ENCODE measurements at places on chromosomes 7 and 10.

DNA sequence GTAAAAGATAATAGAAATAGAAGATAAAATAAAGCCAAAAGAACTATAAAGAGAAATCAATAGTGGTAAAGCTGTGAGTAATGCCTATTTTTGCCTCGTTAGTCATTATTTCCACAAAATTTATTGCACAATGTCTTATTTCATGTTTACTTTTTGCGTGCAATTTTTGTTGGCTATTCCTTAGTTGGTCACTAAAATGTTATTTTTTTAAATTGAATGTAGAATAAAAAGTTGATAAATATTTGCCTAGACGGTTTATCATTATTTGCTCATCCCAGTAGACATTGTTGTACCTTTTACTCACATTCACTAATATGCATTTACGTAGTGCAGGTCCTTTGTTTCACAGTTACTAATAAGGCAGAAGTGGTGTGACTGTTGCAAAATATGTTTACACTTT lies 227.8 kb upstream of the BMPER start:
- no peak for DNase-seq

DNA sequence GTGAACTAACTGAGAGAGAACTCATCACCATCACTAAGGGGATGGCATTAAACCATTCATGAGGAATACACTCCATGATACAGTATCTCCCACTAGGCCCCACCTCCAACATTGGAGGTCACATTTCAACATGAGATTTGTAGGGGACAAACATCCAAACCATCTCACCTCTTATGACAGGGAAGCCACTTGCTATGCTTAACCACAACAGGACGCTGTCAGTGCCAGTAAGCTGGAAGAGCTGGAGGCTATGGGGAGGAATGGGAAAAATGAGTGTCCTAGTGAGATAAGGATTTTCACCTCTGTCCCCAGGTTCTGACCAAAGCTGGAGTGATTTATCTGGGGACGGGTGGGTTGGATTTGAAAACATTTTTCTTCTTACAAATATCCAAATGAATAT lies 17.6 kb downstream of the PLCE1 start:
- DNase-seq: no peak

GRCh38 chr10:48414778-48415177 lies 108.3 kb downstream of the MAPK8 start:
- DNase-seq: no peak

- DNase-seq: no peak
These were observed 98.7 kb downstream of the CALCR start for GRCh38 chr7:93475811-93476210.

GRCh38 chr10:28157379-28157778 lies 145.5 kb downstream of the MPP7 start:
- no peak for DNase-seq

GRCh38 chr10:70960783-70961570 lies 72.6 kb upstream of the PCBD1 start:
- DNase-seq: no peak

DNA sequence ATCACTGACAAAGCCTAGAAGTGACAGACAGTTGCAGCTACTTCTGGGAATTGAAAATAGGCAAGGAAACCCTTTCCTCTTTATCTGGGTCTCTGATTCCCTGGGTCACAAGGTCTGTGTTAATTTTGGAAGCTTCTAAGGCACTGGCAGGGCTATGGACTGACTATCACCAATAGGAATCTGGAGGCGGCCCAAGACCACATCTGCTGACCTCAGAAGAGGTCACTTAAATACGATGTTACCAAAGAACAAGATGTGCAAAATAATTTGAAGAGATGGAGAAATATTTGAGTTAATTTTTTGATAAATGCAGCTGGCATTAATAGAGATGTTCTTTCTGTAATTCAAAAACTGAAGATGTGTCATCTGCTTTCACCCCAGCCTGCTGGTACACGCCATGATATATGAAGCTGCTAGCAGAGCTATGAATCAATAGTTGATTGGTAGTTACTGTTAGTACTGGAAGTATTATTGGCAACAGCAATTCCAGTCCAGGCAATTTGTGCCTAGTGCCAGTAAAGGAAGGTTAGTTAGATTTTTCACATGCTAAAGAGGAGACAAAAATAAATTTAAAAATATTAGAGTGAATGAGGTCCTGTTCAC lies 5.5 kb upstream of the STEAP4 start:
- no peak for DNase-seq

- DNase-seq: no peak
These were observed 306.8 kb downstream of the SDK1 start for GRCh38 chr7:3607847-3608246.

GRCh38 chr7:22256541-22257096 lies 100.3 kb downstream of the RAPGEF5 start:
- DNase-seq: no peak

DNA sequence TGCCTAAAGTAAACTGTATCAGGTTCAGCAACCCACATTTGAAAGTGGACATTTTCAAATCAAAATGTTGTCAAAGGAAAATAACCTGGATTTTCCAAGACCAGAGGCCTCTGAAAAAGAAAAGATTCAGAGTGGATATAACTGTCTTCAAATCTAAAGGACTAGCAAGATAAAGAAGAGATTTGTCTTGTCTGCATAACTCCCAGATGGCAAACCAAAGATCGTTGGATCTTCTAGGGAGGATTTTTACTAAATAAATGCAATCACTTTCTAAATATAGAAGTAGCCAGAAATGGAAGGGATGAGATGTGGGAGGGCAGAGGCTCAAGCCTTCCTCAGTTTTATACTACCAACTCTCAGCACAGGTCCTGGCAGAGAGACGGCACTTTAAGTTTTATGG lies 39.0 kb downstream of the CABCOCO1 start:
- DNase-seq: no peak

DNA sequence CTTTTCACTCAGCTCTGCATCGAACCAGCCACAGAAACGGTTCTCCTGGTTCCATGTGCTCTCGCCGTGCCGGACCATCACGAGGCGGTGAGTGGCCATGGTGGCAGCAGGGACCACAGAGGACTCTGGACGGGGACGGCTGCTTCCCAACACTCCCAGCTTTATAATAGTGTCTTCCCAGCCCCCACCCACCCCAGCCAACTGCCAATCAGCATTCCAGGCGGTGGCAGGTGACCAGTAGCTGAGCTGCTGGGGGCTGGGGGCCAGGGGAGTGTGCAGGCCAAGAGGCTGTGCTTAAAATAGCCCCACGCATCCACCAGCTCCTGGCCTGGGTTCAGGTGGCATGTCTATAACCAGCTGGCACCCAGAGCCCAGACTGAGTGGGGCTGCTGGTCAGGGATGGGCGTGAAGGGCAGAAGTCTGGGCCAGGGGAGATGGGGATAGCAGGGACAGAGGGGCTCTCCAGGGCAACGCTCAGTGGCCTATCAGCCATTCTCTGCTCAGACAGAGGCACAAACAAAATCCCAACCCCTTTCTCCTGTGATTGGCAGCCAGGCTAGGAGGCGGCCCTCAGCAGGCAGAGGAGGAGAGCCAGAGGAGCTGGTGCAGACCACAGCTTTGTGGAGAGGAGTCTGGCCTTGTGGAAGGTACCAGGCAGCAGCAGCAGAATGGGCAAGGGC lies at the start of gene PGAM2:
TSS of gene PGAM2 (minus strand) at position 137 of the 680 bp plus-strand sequence. CDS start at position 99, 38 bp downstream.
- DNase-seq: no peak

DNA sequence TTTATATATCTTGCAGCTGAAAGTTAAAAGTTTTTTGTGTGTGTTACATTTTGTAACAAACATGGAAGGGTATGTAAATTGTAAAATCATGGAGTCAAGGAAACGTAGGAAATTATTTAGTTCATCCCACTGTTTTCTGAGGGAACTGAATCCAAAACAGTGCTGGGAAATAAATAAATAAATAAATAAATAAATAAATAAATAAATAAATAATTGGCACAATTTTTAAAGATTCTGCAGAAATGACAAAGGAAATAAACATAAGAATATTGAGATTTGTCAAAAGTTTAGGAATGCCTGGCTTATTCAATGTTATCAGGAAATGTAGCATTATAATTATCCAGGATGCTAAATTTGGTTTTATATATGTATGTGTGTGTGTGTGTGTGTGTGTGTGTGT lies 91.4 kb upstream of the AGBL3 start:
- no peak for DNase-seq

Data from D341Med (cell line).